ENCODE measurements at places on chromosomes 12 and 14.
A peak's percentile ranks its signal among the peaks of the same experiment; 100 is the strongest.

GRCh38 chr14:87524011-87524410 lies 469.0 kb downstream of the GALC start:
- DNase-seq = no peak

DNA sequence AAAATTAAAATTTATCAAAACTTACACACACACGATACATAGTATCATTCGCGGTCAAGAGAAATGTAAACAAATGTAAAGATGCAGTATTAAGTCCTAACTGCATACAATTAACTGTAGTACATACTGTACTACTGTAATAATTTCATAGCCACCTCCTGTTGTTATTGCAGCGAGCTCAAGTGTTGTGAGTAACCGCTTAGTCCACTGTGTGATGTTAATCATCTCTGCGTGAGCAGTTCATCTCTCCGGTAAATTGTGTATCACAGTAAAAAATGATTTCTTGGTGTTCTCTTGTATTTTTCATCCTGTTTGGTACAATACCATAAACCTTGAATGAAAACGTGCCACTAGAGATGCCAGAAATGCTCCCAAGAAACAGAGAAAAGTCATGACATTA lies 6.5 kb downstream of the EPS8 start:
- no peak for DNase-seq

DNA sequence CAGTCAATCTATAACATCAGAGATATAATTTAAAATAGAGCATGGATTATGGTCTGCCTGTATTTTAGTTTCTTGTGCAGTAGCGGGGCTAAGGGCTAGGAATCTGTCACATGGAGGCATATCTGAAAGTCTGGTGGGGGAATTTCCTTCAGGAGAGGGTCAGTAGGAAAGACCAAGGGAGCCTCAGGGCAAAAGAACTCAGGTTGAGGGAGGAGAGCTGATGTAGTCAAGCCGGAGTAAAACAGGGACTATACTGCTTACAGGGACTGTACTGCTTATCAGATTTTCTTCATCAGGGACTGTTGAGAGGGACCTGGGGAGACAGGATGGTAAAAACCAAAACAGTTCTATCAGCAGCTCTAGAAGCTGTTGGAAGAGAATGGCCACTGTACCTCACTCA lies 82.0 kb upstream of the CPM start:
- no peak for DNase-seq

GRCh38 chr12:45575417-45575816 lies 154.1 kb upstream of the ARID2 start:
- no peak for DNase-seq

GRCh38 chr12:62728741-62729140 lies 206.2 kb downstream of the PPM1H start:
- no peak for DNase-seq

DNA sequence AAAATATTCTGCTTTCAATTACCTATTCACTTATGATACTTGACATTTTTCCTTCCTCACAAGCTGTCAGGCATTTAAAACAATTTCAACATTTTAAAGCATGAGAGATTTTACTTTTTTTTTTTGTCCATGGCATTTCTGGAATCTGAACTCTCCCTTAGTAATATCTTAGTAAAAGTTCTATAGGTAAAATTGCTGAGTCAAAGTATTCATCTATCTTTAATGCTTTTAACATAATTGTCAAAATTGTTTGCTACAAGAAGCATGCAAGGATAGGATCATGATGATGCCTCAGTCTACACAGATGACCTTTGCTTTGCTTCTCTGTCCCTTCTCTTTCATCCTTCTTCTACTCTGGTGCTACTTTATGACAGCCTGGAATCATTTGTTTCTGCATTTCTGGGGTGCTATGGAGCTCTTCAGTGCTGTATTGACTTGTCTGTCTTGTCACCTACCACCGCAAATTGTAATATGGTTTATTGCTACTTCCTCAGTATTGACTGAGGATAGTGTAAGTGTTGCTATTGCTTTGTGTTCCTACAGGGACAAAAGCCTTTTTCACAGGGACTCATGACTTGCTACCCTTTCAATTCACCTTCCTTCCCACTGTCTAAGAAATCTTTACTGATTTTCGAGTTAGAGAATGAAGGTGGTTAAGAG lies 589.8 kb upstream of the ATP2B1 start:
- DNase-seq = no peak

- DNase-seq = no peak
Observed at GRCh38 chr14:55518391-55518790, 61.6 kb upstream of the KTN1 start.

DNA sequence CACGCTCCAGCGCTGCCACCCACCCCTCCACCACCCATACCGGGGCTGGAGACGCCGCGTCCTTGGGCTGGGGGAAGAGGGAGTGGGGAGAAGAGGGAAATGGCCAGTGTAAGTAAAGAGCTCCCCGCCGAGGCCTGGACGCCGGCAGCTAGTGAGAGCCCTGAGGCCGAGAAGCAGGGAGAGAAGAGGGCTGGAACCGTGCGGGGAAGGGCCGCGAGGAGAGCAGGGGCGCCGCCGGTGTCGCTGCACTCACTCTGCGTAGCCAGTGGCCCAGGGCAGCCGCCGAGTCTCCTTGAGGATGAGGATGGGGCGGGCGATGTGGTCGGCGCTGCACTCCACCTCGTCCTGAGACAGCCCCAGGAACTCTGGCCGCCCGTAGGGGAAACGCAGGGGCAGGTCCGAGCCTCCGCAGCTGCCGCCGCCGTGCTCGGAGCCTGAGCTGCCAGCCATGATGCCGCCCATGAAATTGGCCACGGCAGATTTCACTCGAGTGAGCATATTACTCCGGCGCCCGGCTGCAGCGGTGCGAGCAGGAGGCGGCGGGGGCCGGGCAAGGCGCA lies 631 bp downstream of the PPM1H start:
- no peak for DNase-seq

DNA sequence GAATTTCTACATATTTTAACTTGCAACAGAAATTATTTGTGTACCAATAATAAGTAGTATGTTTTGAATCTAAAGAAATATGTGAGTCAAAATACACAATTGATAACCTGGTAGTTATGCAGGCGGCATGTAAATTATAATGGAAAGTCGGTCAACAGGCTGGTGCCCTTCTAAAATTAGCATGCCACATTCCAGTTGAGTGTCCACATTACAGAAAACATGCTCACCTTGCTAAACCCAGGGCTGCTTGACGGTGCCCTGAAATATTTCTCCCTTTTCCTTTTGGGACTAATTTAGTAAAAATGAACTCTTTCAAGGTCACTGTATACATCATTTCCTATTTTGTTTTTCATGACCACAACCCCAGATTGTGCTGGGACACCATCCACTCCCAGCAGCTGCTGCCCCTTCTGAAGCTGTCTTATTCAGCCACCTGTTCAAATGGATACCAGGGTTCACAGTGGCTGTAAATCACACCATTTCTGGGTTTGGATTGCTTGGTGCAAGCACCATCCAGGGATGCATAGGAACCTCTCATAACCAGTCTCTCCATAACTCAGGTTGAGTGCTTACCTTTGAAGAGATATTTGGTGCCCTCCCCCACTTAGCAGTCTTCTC lies 110.6 kb downstream of the ANO6 start:
- no peak for DNase-seq

GRCh38 chr12:21906919-21907493 lies 34.2 kb downstream of the ABCC9 start:
- no peak for DNase-seq

GRCh38 chr12:52787324-52788191 lies 8.4 kb downstream of the KRT3 start:
- DNase-seq = no peak

DNA sequence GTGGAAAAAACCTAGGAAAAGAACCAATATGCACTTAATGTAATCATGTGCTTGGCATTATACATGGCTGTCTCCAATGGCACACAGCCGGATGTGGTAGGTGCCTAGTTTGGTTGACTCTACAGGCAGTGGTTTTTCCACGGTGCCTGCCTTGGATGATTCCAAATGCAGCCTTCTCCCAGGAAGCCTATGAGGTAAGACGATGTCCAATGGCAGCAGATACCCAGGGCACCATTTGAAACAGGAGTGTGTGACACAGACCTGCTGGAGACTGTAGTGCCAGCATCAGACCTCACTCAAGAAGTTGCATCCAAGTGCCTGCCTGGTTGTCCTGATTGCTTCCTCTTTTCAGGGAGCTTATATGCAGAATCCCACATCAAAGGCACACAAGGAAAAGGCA lies 88.0 kb upstream of the VASH1 start:
- no peak for DNase-seq

DNA sequence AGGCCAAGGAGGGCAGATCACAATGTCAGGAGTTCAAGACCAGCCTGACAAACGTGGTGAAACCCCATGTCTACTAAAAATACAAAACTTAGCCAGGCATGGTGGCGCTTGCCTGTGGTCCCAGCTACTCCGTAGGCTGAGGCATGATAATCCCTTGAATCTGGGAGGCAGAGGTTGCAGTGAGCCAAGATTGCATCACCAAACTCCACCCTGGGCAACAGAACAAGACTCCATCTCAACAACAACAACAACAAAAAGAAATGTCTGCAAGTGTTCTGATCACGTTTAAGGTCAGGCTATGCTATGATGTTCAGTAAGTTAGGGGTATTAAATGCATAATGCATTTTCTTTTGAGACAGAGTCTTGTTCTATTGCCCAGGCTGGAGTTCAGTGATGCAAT lies 6.7 kb upstream of the PLD4 start:
- DNase-seq = no peak

DNA sequence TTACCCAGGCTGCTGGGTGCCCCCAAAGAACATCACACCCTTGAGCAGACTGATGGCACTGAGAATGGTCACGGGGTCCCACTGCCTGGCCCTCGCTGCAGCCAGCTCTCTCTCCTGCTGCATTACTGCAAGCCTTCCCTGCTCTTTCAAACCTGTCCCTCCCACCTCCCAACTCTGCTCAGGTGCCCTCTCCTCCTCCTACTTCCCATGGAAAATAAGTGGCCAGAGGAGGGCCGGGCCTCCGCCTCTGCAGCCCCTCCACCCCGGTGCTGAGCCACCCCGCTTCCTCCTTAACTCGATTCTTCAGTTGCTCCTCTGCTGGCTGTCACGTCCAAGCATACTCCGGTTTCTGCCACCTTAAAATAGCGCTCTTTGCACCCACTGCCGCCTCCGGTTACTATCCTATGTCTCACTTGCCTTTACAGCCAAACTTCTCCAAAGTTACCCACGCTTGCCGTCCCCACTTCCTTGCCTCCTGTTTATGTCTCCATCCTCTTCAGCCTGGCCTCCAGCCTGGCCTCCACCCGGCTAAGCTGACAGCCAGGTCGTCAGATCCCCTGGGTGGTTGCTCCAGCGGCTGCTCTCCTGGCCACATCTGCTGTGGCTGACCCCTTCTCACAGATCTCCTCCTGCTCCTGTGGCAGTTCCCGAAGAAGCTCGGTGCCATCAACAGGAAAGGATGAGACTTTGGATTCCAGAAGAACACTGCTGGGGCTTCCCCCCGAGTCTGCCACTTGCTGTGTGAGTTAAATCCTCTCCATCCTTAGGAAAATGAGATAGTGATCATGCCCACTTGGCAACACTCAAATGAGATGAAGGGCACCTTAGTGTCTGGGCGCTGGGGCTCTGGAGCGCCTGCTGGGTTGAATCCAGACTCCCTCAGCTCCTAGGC lies 7.7 kb downstream of the SMIM41 start:
- DNase-seq = no peak

- DNase-seq = no peak
Observed at GRCh38 chr14:65142914-65143625, 40.8 kb upstream of the MAX start.

GRCh38 chr12:11150832-11151231 lies 16.4 kb upstream of the TAS2R30 start:
- DNase-seq = no peak

- no peak for DNase-seq
Observed at GRCh38 chr12:65615118-65615517, 209.2 kb upstream of the HMGA2 start.

GRCh38 chr12:120118321-120119061 lies 1.9 kb upstream of the RAB35 start:
- DNase-seq = no peak

- DNase-seq = no peak
Observed at GRCh38 chr12:114744691-114745090, 60.7 kb upstream of the TBX3 start.

DNA sequence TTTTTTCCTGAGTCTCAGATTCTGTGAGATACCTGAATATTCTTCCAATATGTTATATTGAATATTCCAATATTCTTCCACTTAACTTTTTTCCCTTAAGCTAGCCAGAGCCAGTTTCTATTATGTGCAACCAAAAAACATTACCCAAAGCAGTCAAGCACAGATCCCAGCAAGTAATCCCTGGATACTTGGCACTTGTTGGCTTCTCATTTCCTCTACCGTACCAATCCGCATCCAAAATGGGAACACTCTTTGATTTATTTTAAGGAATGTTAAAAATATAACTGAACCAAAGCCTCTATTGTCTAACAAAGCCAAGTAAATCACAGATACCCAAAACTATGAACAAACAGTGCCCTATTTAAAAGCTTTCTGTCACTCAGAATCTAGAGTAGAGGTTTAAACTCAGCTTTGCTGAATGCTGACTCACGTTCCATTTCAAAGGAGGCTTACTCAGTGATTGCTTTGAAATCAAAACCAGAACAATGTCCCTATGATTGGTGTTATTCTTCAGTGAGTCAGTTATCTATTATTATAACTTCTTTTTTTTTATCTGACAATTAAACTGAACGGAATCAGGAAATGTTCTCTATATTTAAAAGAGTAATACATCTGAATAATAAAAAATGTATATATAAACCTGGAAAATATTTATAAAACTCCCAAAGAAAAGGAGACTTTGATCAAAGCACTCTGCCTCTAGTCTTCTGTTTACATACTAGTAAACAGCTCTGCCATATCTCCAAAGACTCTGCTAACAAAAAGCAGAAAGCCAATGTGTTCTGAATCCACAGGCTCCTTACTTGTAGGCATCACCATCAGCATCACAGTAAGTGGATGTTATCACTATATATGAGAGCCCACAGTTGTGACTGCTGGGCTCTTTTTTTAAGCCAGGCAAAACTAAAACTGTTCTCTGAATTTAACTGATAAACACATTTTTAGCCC lies 360.8 kb downstream of the CCDC91 start:
- no peak for DNase-seq

- peak; percentile 95 for DNase-seq
Observed at GRCh38 chr12:90174198-90174510, 465.5 kb upstream of the ATP2B1 start.

GRCh38 chr12:24719293-24719721 lies 229.6 kb downstream of the BCAT1 start:
- DNase-seq = no peak

GRCh38 chr14:22450266-22450665 lies 138.8 kb downstream of the DAD1 start:
- DNase-seq = no peak

DNA sequence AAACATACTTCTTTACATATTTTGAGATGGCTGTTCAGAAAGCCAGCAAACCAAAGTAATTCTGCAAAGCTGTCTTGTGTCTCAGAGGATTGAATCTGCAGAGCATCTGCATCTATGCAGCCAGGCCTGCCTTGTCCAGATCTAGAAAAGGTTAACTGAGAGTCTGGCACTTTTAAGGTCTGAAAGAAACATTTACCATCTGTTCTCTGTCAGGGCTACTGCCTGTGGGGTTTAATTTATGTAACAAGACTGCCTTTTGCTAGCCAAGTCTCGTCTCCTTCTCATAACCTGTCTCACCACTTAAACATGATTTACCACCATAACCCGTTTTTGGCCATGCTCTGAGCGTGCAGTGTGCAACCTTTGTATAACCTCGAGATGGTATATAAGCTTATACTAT lies 194.2 kb downstream of the SYT10 start:
- no peak for DNase-seq

All from NCI-H1694 treated with DMSO at 0.1 percent for 48 hours (cell line).